ENCODE measurements at places on chromosomes 16 and 17. TPM values are rescaled to one million over a fixed set of nuclear protein-coding genes. Genes with fewer than 3 reads are reported as not detected.

DNA sequence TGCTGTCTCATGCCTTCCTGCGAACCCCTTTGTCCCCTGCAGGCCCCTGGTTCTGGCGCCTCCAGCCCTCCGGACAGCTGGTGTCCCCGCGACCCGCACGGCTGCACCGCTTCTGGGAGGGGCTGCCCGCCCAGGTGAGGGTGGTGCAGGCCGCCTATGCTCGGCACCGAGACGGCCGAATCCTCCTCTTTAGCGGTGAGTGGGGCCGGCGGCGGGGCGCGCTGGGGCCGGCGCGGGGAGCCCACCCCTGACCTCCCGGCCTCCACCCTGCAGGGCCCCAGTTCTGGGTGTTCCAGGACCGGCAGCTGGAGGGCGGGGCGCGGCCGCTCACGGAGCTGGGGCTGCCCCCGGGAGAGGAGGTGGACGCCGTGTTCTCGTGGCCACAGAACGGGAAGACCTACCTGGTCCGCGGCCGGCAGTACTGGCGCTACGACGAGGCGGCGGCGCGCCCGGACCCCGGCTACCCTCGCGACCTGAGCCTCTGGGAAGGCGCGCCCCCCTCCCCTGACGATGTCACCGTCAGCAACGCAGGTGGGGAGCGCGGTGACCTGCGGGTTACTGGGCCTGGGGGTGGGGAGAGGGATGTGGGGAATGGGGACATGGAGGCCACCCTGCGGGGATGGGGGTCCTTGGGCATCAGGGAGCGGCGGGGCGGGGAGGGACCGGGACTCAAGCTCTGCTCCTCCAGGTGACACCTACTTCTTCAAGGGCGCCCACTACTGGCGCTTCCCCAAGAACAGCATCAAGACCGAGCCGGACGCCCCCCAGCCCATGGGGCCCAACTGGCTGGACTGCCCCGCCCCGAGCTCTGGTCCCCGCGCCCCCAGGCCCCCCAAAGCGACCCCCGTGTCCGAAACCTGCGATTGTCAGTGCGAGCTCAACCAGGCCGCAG lies 7.1 kb upstream of the IL32 start:
- H3K27me3 ChIP-seq: peaks cover 2% of the 10 kb centered on the region
- H3K36me3 ChIP-seq: no peaks in the 10 kb centered on the region
- DNase-seq: no peak
- H3K4me3 ChIP-seq: peak overlapping the region; percentile 81
- H3K27ac ChIP-seq: no peak overlapping the region
- peaks cover 7% of the 10 kb centered on the region for H3K4me1 ChIP-seq

- no peaks in the 10 kb centered on the region for H3K4me1 ChIP-seq
- DNase-seq: no peak
- H3K27ac ChIP-seq: no peak overlapping the region
- no peaks in the 10 kb centered on the region for H3K27me3 ChIP-seq
Measured at GRCh38 chr16:48433850-48434530, 48.8 kb upstream of the SIAH1 start.

DNA sequence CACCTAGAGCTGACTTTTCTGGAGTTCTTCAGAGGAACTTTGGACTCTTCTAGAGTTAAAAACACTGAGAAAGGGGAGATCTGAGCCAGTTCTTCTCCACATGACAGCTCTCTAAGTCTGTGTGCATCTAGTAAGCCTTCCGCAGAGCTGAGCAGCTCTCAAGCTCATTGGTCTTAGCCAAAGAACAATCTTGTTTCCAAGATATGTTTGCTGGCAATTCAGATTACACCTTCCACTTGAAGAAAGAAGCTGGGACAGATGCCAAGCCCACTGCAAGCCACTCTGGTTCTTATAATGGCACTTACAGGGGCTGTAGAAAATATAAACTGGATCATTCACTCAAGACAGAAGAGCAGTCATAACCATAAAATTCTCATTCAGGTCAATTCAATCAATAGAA lies 134.1 kb upstream of the TOX3 start:
- no peak overlapping the region for H3K27ac ChIP-seq
- no peaks in the 10 kb centered on the region for H3K4me1 ChIP-seq
- no peaks in the 10 kb centered on the region for H3K27me3 ChIP-seq
- DNase-seq: no peak
- no peak overlapping the region for H3K4me3 ChIP-seq

GRCh38 chr17:58308173-58308984 lies 20.2 kb downstream of the TSPOAP1 start:
- no peaks in the 10 kb centered on the region for H3K27me3 ChIP-seq
- H3K4me3 ChIP-seq: no peak overlapping the region
- H3K27ac ChIP-seq: no peak overlapping the region
- peaks cover 11% of the 10 kb centered on the region for H3K4me1 ChIP-seq
- no peaks in the 10 kb centered on the region for H3K36me3 ChIP-seq

DNA sequence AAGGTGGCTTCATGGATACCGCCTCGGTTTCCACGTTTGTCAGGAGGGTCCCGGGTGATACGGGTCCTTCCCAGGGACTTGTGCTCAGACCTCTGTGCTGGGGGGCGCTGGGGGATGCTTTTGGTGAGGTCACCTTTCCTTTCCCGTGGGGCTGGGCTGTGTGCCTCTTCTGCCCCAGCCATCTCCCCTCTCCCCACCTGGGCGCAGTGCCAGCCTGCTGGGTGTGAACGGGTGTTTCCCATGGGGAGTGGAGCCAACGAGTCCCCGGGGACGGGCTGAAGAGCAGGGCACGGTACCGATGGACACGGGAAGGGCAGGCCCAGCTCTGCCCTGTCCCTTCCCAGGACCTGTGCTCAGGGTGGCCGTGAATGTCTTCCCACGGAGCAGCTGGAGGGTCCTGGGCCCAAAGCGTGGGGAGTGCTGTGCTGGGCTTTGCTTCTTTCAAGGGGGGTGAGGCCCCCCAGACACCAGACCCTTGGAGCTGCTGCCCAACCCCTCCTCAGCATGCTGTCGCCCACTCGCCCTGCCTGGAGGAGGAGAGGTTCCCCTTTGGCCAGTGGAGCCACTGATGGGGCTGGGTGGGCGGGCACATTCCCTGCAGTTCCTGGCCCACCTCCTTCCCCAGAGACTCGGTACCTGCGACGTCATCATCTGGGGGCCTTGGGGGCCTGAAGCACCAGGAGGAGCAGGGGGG lies 15.5 kb downstream of the TELO2 start:
- H3K4me1 ChIP-seq: no peaks in the 10 kb centered on the region
- no peak for DNase-seq
- H3K4me3 ChIP-seq: no peak overlapping the region
- no peaks in the 10 kb centered on the region for H3K27me3 ChIP-seq

GRCh38 chr16:55370762-55371482 lies 46.9 kb downstream of the IRX6 start:
- peaks cover 62% of the 10 kb centered on the region for H3K27me3 ChIP-seq
- peak; percentile 58 for DNase-seq
- H3K27ac ChIP-seq: no peak overlapping the region
- peaks cover 16% of the 10 kb centered on the region for H3K4me1 ChIP-seq
- H3K4me3 ChIP-seq: no peak overlapping the region
- H3K36me3 ChIP-seq: no peaks in the 10 kb centered on the region

GRCh38 chr17:41428591-41429291 lies 4.4 kb upstream of the KRT37 start:
- H3K27me3 ChIP-seq: no peaks in the 10 kb centered on the region
- peak overlapping the region; percentile 28 for H3K4me3 ChIP-seq
- no peak overlapping the region for H3K27ac ChIP-seq
- H3K36me3 ChIP-seq: peaks cover 8% of the 10 kb centered on the region
- H3K4me1 ChIP-seq: peaks cover 41% of the 10 kb centered on the region
- DNase-seq: no peak

GRCh38 chr17:32859857-32860525 lies 16.9 kb downstream of the MYO1D start:
- no peak overlapping the region for H3K27ac ChIP-seq
- H3K4me3 ChIP-seq: no peak overlapping the region
- H3K4me1 ChIP-seq: no peaks in the 10 kb centered on the region
- DNase-seq: no peak
- H3K27me3 ChIP-seq: peaks cover 3% of the 10 kb centered on the region

DNA sequence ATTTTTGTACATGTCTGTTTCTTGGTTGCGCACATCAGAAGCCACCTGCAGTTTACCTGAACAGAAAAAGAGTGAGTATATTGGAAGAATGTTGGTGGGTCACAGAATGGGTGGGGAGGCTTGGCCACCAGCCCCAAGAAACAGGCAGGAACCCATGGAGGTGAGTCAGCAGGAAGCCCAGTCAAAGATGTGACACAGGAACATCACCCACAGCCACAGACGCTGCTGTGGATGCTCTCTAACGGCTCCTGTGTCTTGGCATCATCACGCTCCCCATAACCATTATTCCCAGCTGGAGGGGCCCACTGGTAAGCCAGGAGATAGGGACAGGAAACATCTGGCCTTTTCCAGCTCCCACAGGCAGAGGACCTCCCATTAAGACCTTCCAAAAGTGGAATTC lies 94.0 kb upstream of the WSB1 start:
- H3K36me3 ChIP-seq: peaks cover 4% of the 10 kb centered on the region
- H3K4me3 ChIP-seq: no peak overlapping the region
- H3K4me1 ChIP-seq: no peaks in the 10 kb centered on the region
- H3K27ac ChIP-seq: no peak overlapping the region
- H3K27me3 ChIP-seq: peaks cover 7% of the 10 kb centered on the region

DNA sequence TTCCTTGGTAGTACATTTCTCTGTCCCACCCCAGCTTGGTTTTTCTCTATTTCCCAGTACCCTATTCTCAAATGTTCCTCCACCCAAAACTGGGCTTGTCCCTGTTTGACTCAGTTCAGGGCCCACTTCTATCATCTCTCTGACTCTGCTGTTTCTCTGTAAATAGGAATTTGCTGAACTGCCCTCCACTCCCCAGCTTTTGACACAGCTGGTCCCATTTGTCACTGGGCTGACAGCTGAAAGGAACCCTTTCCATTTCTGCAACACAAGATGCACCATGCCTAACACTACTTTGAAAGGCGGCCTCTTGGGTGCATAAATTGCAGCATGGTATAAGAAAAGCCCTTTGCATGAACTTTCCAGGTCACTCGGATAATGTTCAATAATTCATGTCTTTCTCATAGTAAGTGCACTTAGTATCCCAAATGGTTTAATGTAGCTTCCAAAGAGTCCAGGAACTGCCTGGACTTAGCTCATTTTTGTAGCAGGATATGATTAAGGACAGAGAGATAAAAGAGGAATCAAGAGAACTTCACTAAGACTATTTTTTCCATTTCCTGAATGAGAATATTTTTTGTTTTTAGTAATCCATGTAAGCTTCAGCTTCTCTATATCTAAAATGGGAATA lies 256.7 kb downstream of the CDH11 start:
- DNase-seq: no peak
- H3K27ac ChIP-seq: no peak overlapping the region

- H3K4me1 ChIP-seq: peaks cover 15% of the 10 kb centered on the region
- H3K36me3 ChIP-seq: no peaks in the 10 kb centered on the region
- peak overlapping the region; percentile 62 for H3K27ac ChIP-seq
Measured at GRCh38 chr16:88659160-88659559, 3.7 kb downstream of the MVD start.

DNA sequence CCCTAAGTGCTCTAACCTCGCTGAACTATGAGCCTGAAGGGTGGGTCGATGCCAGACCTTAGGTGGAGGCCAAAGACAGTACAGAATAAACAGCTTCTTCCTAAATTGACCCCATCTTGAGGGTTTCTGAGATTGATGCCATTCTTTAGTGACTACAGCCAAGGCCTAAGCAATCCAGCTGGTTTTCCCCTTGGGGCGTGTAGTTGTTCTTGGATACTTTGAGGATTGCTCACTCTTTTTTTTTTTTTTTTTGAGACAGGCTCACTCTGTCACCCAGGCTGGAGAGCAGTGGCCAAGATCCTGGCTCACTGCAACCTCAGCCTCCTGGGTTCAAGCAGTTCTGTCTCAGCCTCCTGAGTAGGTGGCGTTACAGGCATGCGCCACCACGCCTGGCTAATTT lies 2.0 kb downstream of the OVCA2 start:
- peaks cover 9% of the 10 kb centered on the region for H3K27me3 ChIP-seq
- H3K4me3 ChIP-seq: peak overlapping the region; percentile 96
- H3K4me1 ChIP-seq: peaks cover 23% of the 10 kb centered on the region
- DNase-seq: no peak

- peaks cover 16% of the 10 kb centered on the region for H3K27me3 ChIP-seq
- H3K4me3 ChIP-seq: no peak overlapping the region
- no peaks in the 10 kb centered on the region for H3K36me3 ChIP-seq
- H3K4me1 ChIP-seq: peaks cover 9% of the 10 kb centered on the region
- DNase-seq: no peak
Measured at GRCh38 chr17:81815646-81815986, 11.7 kb downstream of the GCGR start.

- H3K27ac ChIP-seq: no peak overlapping the region
- H3K36me3 ChIP-seq: no peaks in the 10 kb centered on the region
- peaks cover 18% of the 10 kb centered on the region for H3K27me3 ChIP-seq
Measured at GRCh38 chr17:56108811-56109284, 44.4 kb upstream of the ANKFN1 start.

DNA sequence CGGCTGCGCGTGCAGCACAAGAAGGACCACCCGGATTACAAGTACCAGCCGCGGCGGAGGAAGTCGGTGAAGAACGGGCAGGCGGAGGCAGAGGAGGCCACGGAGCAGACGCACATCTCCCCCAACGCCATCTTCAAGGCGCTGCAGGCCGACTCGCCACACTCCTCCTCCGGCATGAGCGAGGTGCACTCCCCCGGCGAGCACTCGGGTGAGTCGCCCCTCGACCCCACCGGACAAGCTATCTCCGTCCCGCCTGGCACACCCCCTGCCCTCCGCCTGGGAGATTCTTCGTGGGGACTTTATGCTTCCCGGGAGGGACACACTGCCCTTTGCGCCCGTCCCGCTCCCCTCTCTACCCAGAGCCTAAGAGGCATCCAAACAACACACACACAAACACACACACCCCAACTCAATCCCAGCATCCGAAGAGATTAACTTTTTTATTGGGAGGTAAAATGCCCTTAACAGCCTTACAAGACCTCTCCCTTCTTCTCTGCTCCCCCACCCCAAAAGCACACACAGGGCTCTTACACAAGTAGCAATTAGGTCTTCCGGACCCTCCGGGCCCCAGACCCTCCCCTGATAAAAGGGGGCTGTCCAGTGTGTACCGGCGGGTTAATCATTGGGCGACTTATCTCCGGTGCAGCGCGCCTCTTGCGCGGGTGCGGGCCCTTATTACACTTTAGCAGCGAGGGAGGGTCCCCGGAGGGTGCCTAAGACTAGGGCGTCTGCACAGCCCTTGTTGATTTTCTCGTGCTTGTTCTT lies 2.1 kb downstream of the SOX9 start:
- H3K4me3 ChIP-seq: peak overlapping the region; percentile 98
- H3K36me3 ChIP-seq: peaks cover 15% of the 10 kb centered on the region
- peaks cover 62% of the 10 kb centered on the region for H3K4me1 ChIP-seq
- peak; percentile 45 for DNase-seq
- peaks cover 36% of the 10 kb centered on the region for H3K27me3 ChIP-seq

FNDC8 gene
- not detected for total RNA-seq

CETP gene
- not detected for total RNA-seq

CDR2L gene
- total RNA-seq: 24.1 TPM

SUMO2 gene
- total RNA-seq: 776 TPM

GID4 gene
- 12.2 TPM for total RNA-seq

RCVRN gene
- total RNA-seq: 0.35 TPM

IQCK gene
- total RNA-seq: 23.7 TPM

SDR42E1 gene
- total RNA-seq: not detected

STUB1 gene
- 81.5 TPM for total RNA-seq

HOXB5 gene
- total RNA-seq: 2.3 TPM

AOC3 gene
- total RNA-seq: 0.91 TPM

Measured in neural crest cell (in vitro differentiated cells).